ENCODE measurements at places on chromosomes 5 and 9.

DNA sequence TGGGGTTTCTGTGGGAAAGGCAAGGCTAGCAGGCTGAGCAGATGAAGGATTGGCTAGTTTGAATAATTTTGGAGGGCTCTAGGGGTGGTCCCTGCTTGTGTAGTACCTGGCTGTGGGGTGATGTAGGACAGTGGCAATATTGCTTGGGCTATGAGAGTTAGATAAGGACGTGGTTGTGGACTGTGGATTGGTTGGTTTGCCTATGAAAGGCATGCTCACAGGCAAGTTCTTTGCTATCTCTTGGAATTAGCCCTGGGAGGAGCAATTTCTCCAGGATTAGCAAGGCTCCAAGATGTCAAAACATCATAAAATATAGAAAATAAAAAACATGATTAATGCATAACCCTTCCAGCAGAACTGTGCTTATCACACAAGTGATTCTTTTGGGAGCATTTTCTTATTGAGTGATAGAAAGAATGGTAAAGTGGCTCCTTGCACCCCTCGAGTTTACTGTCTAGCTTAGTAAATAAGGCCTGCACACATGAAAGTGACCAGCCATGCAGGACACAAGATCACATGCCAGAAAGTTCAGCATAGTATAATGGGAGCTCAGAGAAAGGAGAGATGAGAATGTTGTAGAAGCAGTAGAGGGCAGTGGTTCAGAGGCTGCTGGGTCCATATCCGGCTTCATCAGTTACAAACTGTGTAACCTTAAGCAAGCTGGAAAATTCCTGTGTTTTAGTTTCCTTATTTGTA is 13.8 kb downstream of the AOPEP start:
- no peak for DNase-seq

GRCh38 chr5:136058039-136058971 is 29.5 kb downstream of the TGFBI start:
- DNase-seq = no peak

GRCh38 chr5:142636093-142636492 is 49.8 kb downstream of the FGF1 start:
- no peak for DNase-seq

GRCh38 chr5:107404595-107405374 is 266.0 kb downstream of the EFNA5 start:
- no peak for DNase-seq

DNA sequence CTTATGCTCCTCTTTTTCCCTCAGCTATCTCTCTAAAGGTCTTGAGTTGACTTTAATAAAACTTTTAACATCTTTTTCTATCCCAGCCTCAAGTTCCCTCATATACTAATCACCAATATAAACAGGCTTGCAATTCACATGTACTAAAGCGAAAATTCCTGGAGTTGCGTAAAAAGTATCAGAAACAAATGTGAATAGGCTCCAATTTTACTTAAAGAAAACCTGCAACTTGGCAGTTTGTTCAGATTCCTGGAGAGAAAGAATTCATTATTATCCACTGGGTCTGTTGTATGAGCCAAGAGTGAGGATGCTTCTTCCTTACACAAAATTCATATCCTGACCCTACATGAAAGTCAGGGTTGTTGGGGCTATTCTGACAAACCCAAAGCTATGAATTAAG is 384.2 kb downstream of the DTWD2 start:
- DNase-seq = no peak
